ENCODE measurements at places on chromosomes 3 and 15.

DNA sequence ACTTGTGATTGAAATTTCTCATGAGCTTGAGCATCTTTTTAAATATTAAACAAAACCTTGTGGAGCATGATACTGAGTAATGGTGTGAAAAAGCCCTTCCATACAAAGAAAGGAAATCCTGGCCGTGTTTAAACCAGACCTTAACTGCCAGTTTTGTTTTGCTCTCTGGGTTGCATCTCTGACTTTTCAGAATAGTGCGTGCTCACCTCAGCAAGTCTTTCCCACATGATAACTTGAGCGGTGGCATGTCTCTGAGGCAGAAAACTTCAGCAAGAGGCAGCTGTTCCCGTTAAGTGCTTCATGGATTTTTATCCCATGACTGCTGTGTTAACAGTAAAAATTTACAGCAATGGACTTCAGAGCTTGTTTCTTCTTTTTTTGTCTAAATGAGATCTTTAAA lies 393.3 kb downstream of the FEZF2 start:
- DNase-seq: no peak

- DNase-seq: peak; percentile 82
Measured at GRCh38 chr15:45200799-45201556, 13.2 kb upstream of the SHF start.

- no peak for DNase-seq
Measured at GRCh38 chr3:134106580-134106979, 76.9 kb upstream of the SLCO2A1 start.

GRCh38 chr15:88695101-88695500 lies 56.3 kb downstream of the ISG20 start:
- DNase-seq: no peak

DNA sequence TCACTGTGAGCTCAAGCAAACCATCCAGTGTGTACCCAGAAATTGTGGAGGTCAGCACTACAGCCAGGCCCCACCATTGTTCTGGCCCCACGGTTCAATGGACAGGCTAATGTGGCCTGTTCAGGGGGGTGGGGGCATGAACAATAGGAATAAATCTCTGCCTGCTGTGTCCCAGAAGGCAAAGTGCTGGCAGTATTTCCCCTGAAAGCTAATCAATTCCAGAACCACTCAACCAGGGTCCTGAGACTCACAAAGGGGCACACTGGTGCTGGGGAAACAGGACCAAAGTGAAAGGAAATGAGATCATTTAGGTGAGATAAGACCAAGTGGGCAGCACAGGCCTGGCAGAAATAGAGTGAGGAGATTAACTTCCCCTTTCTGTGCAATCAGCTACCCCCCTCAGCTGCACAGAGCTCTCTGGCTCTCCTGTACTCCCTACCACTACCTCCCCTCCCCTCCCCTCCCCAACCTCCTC lies 11.5 kb downstream of the CRYGS start:
- no peak for DNase-seq

GRCh38 chr15:55218056-55218455 lies 21.3 kb upstream of the RSL24D1 start:
- no peak for DNase-seq

- no peak for DNase-seq
Measured at GRCh38 chr3:71062037-71062932, 521.2 kb downstream of the FOXP1 start.

- DNase-seq: no peak
Measured at GRCh38 chr3:150377601-150378300, 30.3 kb upstream of the TSC22D2 start.

GRCh38 chr15:79769933-79770759 lies 126.7 kb downstream of the MTHFS start:
- no peak for DNase-seq

DNA sequence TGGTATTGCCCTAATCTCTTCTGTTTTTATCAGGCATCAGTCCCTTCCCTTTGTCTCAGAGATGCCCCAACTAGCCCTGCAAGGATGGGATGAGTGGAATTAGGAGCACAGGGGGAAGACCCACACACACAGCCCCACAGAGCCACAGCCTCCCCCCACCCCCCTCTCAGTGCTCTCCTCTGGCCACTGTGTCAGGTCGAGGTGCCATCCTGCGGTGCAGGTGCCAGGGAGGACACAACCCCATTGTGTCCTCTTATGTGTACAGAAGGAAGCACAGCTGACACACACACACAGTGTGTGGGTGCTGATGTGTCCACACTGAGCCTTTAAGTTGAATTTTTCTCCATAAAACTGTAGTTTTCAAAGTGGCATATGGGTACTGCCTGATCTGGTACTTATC lies 534.5 kb downstream of the OCA2 start:
- no peak for DNase-seq

- DNase-seq: no peak
Measured at GRCh38 chr15:55786341-55786740, 43.4 kb upstream of the PRTG start.

GRCh38 chr3:53230789-53231188 lies 25.0 kb downstream of the TKT start:
- no peak for DNase-seq

- DNase-seq: no peak
Measured at GRCh38 chr3:43391621-43392020, 105.3 kb downstream of the SNRK start.

DNA sequence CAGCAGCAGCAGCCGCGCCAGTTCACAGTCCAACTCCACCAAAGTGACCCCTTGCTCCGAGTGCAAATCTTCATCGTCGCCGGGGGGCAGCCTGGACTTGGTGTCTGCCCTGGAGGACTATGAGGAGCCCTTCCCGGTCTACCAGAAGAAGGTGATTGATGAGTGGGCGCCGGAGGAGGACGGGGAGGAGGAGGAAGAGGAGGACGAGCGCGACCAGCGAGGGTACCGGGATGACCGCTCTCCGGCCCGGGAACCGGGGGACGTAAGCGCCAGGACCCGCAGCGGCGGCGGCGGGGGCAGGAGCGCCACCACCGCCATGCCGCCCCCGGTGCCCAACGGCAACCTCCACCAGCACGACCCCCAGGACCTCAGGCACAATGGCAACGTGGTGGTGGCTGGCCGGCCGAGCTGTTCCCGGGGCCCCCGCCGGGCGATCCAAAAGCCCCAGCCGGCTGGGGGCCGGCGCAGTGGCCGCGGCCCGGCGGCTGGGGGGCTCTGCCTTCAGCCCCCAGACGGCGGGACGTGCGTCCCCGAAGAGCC lies 224.1 kb upstream of the IL12A start:
- no peak for DNase-seq

DNA sequence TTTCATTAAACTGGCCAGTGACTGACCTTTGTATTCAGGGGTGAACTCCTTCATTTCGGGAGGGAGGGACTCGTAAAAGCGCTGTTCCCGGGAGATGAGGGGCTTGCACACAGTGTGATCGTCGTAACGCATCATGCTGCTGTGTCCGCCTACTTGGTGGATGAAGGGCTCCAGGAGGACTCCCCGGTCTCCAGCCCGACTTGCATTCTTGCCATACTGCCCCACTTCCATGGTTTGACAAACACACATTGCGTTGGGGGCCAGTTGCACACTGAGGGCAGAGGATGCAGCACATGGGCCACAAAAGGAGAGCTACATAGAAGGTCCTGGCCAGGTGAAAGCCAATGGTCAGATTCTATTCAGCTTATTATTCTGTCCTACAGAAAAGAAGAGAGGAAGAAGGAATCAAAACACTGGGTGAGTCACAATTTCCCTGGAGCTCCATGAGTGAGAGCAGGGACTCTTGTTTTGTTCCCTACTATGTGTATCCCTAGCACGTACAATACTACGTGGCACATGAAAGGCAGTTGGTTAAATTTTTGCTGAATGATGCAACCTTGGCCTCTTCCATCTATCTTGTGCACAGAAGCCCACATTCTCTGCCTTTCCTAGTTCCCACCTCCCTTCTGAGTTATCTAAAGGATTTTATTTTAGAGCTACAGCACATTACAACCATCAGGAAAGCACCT lies 24.2 kb upstream of the GMPPB start:
- DNase-seq: no peak

- no peak for DNase-seq
Measured at GRCh38 chr15:40340740-40341400, at the start of gene CCDC9B. TSS of gene CCDC9B (minus strand) at chr15:40340939. CDS start at chr15:40340819, 120 bp downstream.

DNA sequence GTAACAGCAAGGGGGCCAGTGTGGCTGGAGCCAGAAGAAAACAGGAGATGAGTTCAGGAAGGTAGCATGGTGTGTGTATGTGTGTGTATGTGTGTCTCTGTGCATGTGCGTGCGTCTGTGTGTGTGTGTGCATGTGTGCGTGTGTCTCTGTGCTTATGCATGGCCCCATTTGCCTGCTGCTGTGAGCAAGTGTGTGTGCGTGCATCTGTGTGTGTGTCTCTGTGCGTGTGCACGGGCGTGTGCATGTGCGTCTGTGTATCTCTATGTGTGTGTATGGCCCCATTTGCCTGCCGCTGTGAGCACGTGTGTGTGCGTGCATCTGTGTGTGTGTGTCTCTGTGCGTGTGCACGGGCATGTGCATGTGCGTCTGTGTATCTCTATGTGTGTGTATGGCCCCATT lies 7.1 kb upstream of the EEFSEC start:
- DNase-seq: no peak

DNA sequence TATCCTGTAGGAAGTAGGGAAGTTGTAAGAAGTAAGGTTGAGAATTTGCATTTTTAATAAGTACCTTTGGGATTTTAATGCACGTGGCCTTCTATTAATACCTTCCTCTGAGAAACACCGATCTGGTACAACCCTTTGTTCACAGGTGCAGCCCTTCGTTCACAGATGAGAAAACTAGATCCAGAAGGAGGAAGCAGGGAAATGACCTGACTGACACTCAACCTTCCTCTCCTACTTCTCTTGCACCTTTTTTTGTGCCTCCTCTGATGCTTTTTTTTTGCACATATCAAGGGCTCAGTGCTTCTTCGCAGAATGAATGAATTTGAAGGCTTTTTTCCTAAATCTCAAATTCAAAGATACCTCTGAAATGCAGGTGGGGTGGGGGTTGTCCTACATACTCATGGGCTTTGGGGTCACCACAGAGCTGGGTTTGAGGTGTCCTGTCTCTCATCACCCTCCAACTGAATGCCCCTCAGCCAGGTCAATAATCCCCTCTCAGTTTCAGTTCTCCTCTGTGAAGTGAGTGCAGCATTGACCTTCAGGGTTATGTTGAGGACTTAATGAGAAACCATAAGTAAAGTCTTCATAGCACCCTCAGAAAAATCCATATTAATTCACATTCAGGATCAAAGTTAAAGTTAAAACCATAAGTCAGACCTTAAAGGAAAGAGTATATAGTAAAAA lies 161.5 kb upstream of the CTNNB1 start:
- no peak for DNase-seq

DNA sequence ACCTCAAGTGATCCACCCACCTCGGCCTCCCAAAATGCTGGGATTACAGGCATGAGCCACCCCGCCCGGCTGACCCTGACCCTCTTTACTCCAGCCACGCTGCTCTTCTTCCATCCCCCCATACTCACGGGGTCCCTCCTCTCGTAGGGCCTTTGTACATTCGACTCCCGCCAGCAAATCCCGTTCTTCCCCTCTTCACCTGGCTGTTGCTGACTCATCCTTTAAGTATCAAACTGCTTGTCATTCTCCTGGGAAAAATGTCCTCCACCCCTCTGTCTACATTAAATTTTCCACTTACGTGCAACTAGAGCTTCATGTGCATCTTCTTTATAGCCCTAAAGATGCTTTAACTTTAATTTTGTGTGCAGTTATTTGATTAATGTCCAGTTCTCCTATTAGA lies 203.1 kb downstream of the OPA1 start:
- DNase-seq: no peak

DNA sequence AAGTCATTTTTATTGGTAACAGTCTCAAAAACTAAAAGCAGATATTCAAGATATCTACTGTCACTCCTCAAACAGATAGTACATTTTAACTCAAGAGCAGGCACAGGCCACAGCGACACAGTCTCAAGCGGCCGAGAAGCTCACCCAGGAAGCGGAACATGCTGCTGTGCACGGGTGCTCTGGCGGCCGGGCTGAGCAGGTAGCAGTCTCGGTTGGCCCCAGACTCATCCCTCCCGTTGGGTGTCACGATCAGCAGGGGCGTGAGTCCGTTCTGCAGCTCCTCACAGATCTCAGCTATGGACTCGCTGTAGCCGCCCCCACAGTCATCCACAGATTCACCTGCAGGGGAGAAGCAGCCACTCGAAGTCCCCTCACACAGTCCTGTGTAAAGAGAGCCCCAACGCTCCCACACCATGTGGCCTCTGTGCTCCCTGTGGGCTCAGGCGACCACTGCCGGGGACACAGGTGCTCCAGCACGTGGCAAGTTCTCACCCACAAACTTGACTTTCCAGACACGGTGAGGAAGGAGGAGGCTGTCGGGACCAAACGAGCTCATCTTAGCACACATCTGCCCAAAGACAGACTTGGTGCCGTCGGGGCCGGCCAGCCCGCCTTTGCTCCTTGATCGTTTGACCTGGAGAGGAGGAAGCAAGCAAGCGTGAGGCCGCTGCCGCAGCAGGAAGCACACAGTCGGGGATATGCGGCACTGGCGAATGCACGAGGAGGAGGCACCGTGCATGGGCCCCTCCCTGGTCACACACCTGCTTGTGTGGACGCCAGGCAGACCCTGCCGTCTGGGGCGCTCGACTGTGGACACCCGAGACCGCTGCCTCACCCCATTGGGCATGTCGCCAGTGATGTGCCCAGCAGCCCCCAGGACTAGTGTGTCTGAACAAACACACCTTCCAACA lies 17.7 kb upstream of the OCA2 start:
- no peak for DNase-seq

- no peak for DNase-seq
Measured at GRCh38 chr15:85832394-85832793, 37.7 kb upstream of the KLHL25 start.

GRCh38 chr3:137382005-137382594 lies 382.0 kb upstream of the SOX14 start:
- DNase-seq: no peak

GRCh38 chr3:105960381-105960780 lies 91.6 kb upstream of the CBLB start:
- DNase-seq: no peak

- DNase-seq: no peak
Measured at GRCh38 chr3:25151281-25151902, 276.7 kb upstream of the RARB start.

GRCh38 chr3:96755519-96755918 lies 58.9 kb upstream of the EPHA6 start:
- DNase-seq: no peak

GRCh38 chr3:72738752-72739530 lies 109.3 kb downstream of the SHQ1 start:
- peak; percentile 59 for DNase-seq

GRCh38 chr3:12005951-12006625 lies 1.9 kb downstream of the SYN2 start:
- no peak for DNase-seq

- DNase-seq: no peak
Measured at GRCh38 chr15:58505581-58505980, 73.8 kb downstream of the LIPC start.

DNA sequence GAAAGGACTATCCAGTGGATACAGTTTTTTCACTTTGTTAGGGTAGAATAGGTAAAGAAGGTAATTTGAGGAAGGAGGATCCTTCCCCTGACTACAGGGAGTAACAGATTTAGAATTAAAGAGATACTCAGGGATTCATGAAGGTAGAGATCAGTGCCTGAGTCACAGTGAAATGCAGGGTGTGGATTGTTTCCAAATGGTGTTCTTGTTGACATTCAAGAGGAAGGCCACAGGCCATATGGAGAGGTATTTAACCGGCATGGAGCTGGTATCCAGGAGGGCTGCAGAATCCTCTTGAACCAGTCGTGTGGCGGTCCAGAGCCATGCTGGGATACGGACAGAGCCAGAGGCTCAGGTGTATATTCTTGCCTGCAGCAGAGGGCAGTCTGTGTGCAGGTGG lies 28.2 kb downstream of the GYG1 start:
- no peak for DNase-seq

GRCh38 chr3:50365080-50365841 lies 5.9 kb upstream of the TMEM115 start:
- DNase-seq: peak; percentile 87

GRCh38 chr3:128339491-128340012 lies 127.1 kb downstream of the DNAJB8 start:
- no peak for DNase-seq

Measured in stimulated activated CD4-positive, alpha-beta T cell treated with anti-CD3 and anti-CD28 coated beads, TNF-alpha, amount 100 ng/mL, for 4 hours (primary cell).